Stimulated activated CD8-positive, alpha-beta memory T cell treated with anti-CD3 and anti-CD28 coated beads, Interleukin-4, amount 100 ng/mL, for 1 hour (primary cell): ENCODE measurements at places on chromosomes 2 and 18.
A peak's percentile ranks its signal among the peaks of the same experiment; 100 is the strongest.

- no peak for DNase-seq
These were observed 9.1 kb upstream of the TMEM37 start for GRCh38 chr2:119422360-119423107.

- no peak for DNase-seq
These were observed 139.3 kb upstream of the FBXO11 start for GRCh38 chr2:48045613-48046012.

DNA sequence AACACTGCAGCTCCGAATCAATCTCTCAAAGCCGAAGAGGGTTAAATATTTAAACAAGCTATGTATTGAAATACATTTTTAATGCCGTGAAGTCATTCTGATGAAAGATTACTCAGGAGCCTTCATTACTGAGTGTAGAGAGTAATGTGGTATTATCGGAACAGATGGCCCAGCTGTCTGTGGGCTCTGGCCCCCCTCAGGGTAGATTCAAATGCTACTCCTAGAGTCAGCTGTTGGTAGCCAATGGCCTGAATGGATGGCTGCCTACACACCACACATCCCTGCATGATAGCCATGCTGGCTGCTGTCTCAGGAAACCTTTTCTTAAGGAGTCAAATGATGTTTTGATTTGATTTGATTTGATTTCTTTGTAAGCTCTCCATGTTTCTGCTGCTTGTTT lies 732.3 kb upstream of the CELF4 start:
- DNase-seq: no peak

DNA sequence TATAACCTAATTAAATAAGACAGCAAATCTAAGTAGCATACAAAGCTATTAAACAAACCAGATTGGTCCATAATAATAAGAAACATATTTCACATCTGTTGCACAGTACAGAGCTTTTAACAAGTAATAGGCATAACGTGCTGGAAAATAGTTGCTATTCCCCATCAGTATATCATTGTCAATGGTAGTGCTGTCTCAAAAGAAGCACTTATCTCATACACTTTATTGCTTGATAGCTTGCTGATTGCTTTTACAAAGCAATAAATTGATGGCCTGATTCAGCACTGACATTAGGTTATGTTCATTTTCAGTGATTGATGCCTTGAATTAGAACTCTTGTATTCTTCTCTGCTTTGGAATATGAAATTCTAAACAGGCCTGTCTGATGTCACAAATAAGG lies 641.7 kb downstream of the CBLN2 start:
- no peak for DNase-seq

- DNase-seq: no peak
These were observed 104.3 kb downstream of the METTL4 start for GRCh38 chr18:2466978-2467377.

DNA sequence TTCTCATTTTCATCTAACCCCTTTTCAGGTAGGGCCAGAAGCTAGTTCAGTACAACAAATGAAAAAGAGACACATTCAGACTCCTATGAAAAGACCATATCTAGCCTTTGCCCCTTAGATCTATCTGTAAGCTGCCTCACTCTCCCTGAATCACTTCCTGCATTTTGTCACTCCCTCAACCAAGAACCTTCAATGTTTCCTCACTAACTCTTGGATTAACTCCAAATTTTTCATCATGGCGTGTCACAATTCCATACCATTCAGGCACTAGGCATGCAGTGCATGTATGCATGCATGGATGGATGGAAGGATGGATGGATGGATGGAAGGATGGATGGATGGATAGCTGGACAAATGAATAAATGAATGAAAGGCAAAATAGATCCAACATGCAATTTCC lies 356.9 kb downstream of the TNS1 start:
- no peak for DNase-seq

DNA sequence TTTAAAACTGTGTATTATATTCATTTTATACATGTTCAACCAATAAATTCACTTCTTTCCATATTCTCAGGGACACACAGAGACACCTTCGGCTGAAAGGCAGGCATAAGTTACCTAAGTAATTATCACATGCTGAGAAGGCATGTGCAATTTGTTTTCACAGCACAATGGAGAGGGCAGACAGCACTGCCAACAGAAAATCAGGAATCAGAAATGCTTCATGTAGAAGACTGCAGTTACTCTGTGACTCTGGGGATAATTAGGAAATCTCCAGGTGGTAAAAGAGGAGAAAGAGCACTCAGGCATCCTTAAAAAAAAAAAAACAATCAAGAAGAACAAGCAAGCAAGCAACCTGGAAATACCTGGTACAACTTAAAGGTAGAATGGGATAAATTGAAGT lies 49.3 kb downstream of the DSEL start:
- no peak for DNase-seq

DNA sequence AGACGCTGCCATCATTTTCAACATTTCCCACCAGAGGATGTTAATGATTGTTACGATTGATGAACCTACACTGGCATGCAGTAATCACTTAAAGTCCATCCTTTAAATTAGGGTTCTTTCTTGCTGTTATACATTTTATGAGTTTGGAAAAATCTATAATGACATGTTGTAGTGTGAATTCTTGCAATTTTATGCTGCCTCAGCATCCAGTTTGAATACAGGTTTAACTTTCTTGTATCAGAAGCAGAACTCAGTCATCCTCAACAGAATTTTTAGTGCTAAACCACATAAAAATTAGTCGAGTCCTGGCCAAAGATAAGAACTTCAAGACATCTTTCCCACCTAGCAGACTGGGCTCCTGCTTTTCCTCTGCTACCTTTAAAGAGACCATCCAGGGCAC lies 303.3 kb downstream of the NUP35 start:
- no peak for DNase-seq

- DNase-seq: no peak
These were observed 38.5 kb downstream of the PNO1 start for GRCh38 chr2:68196120-68196716.

- DNase-seq: no peak
These were observed at the start of gene SOCS6 for GRCh38 chr18:70288851-70289328. Gene SOCS6, plus strand, starts transcription at chr18:70289045. Its CDS starts 35,624 bp downstream, at chr18:70324669.

GRCh38 chr2:96085541-96086355 lies 30.6 kb downstream of the ADRA2B start:
- no peak for DNase-seq

- no peak for DNase-seq
These were observed 134.9 kb downstream of the LTBP1 start for GRCh38 chr2:33081691-33082090.

DNA sequence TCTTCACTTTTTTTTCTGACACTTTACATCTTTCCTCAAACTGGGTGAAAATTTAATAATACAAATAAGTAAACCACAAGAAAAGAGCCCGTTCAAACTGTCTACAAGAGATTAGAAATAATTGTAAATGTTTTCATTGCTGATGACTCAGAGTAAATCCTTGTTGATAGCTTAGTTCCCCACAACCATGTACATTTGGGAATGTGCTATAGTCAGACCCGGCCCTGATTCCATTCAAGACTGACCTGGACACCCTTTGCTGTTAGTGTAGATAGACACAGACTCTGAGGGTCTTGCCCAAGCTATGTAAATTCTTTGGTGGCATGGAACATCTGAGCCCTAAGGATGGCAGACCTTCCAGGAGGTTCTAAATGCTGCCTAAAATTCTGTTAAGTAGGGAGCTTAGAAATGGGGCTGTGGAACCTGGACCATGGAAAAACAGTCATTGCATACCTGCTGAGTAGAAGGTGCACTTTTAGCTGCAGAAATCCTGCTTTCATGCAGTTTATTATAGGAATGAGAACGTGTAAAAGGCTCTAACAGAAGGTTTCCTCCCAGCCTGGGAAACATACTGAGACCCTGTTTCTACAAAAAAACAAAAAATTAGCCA lies 3.7 kb downstream of the MALT1 start:
- DNase-seq: no peak

GRCh38 chr2:143334837-143335236 lies 205.6 kb downstream of the ARHGAP15 start:
- no peak for DNase-seq

DNA sequence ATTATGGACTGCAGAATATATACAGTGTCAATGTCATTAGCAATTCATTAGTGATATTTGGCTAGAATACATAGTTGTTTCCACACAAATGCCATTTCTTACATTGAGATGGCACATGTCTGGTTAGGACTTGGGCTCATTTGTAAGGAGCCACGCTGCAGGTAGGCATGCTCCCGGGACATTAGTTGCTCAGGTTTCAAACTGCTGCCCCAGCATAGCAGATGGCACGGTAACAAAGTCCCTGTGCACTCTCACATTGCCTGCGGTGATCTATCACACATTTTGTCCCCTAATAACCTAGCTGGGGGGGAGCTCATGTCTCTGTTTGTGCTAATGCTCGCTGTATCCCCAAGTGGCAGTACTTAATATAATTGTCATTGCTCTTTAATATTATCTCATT lies 185.1 kb downstream of the NEDD4L start:
- no peak for DNase-seq

- no peak for DNase-seq
These were observed 175.3 kb downstream of the INHBB start for GRCh38 chr2:120520929-120521912.

DNA sequence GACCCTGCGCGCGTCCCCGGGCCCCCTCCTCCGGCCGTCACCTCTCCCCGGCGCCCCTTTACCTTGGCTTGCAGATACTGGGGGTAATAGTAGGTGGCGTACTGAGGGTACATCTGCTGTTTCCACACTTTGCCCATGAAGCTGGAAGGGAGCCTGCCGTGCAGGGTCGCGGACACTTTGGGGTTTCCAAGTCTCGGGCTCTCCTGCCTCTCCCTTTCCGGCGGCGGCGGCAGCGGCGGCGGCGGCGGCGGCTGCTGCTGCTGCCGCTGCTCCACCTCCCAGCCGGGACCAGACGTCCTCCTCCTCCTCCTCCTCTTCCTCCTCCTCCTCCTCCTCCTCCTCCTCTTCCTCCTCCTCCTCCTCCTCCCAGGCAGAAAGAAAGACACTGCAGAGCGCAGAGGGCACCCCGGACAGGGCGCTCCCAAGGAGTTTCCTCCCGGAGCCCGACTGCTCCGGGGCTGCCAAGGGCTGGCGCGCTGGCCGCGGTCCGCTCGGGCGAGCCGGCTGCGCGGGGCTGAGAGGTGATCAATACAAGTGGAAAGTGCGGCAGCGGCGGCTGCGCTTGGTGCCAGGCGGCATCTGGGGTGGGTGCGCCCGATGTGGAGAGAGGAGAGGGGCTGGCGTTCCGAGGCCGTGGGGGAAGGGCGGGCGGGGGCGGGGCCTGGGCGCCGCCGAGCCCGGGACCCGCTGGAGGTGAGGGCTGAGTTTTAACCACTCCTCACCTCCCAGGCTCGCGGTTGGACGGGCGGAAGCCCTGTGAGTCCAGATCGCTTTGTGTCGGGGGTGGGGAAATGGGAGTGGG lies at the start of gene RBMS1:
RBMS1 (minus strand) TSS at position 581 of the 802 bp plus-strand sequence; CDS start at position 137, 444 bp downstream.
- peak; percentile 7 for DNase-seq

GRCh38 chr18:59748628-59749360 lies 51.6 kb upstream of the CCBE1 start:
- no peak for DNase-seq

- DNase-seq: no peak
These were observed 110.3 kb downstream of the PXDN start for GRCh38 chr2:1633936-1634587.

DNA sequence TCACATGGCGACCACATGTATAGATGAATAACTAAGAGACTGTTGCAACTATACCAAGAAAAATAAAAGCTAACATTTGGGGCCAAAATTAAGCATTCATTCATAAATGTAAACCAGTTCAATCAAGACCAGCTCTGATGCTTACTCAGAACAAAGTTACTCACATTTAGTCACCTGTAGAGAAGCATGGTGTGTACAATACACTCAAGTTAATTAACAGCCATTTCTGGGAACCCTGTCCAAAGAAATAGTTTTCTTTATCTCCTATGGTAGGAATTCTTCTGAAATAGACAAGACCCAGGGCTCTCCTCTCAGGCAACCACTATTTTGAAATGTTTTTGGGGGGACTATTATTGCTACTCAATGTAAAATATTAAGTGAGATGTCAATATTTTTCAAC lies 1.6 kb downstream of the SCN3A start:
- no peak for DNase-seq

GRCh38 chr2:174529916-174530315 lies 43.1 kb upstream of the GPR155 start:
- no peak for DNase-seq

GRCh38 chr18:57755473-57756067 lies 47.5 kb downstream of the ATP8B1 start:
- no peak for DNase-seq

GRCh38 chr2:209398463-209398862 lies 25.4 kb upstream of the MAP2 start:
- no peak for DNase-seq

GRCh38 chr2:176461098-176461808 lies 192.0 kb downstream of the MTX2 start:
- no peak for DNase-seq

GRCh38 chr2:8607606-8608005 lies 74.2 kb upstream of the ID2 start:
- no peak for DNase-seq

DNA sequence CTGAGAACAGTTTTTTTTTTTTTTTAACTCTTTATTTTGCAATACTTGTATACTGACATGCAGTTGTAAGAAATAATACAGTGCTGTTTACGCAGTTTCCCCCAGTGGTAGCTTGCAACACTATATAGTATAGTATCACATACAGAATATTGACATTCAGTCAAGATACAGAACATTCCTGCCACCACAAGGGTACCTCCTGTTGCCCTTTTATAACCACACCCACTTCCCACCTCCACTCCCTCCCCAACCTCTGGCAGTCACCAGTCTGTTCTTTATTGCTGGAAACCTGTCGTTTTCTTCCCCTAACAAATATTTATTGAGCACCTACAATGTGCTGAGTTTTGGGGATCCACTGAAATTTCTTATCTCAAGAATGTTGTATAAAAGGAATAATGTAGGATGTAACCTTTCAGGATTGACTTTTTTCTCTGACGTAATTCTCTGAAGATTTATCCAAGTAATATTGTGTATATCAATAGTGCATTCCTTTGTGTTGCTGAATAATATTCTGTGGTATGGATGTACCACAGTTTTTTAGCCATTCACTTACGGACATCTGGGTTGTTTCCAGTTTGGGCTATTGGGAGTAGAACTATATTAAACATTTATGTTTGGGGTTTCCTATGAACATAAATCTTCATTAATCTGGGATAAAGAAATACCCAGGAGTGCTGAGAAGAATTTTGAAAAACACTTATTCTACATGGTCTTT lies 51.4 kb upstream of the EML6 start:
- no peak for DNase-seq

DNA sequence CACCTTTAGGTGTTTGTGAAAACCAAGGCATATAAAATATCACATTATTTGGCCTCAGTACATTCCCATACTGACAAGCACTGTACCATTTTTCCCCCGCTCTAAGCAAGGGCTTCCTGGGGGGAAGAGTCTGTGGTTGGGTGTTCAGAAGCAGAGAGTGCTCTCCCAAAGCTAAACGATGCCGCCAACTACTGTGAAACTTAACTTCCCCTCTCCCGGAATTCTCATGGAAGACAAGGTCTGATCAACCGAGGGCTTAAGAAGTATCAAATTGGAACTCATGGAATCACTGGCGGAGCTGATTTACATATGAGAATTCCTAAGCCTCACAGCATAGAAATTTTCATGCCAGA lies 433 bp upstream of the MFF start:
- no peak for DNase-seq
